ENCODE measurements at places on chromosomes 3 and 15.

- no peak for DNase-seq
Observed at GRCh38 chr3:130823241-130823884, 70.5 kb upstream of the ATP2C1 start.

- no peak for DNase-seq
Observed at GRCh38 chr3:106710596-106710995, 666.6 kb upstream of the CCDC54 start.

- no peak for DNase-seq
Observed at GRCh38 chr15:57500979-57501576, 90.6 kb upstream of the MYZAP start.

GRCh38 chr15:38878026-38878425 lies 313.4 kb upstream of the RASGRP1 start:
- DNase-seq, result no peak

DNA sequence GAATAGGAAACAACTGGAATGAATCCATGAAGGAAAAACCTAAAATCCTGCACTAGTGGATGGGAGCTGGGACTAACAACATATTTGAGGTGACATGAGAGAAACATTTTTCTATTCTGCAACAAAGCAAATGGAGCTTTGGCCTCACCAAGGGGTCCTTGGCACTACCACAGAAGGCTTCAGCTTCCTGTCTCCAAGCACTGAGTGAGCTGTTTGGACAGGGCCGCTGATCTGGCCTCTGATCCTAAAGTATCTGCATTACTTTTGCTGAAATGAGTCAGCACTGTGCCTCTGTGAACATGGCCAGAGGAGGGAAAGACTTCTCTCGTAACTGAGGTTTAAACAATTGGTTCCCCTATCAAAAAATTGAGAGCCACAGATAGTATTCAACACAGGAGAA lies 9.0 kb downstream of the ARPP21 start:
- no peak for DNase-seq

GRCh38 chr15:31606931-31607497 lies 280.4 kb downstream of the KLF13 start:
- DNase-seq, result no peak

GRCh38 chr3:102229062-102229655 lies 205.7 kb upstream of the ZPLD1 start:
- DNase-seq, result peak; percentile 65

- no peak for DNase-seq
Observed at GRCh38 chr3:177451864-177452830, 254.9 kb upstream of the TBL1XR1 start.

GRCh38 chr15:60161704-60162103 lies 157.6 kb downstream of the FOXB1 start:
- no peak for DNase-seq

- no peak for DNase-seq
Observed at GRCh38 chr3:80663426-80663825, 895.6 kb upstream of the ROBO1 start.

GRCh38 chr15:42233107-42233506 lies 25.0 kb upstream of the VPS39 start:
- DNase-seq, result no peak

GRCh38 chr3:194598771-194599557 lies 34.3 kb downstream of the TMEM44 start:
- DNase-seq, result no peak

GRCh38 chr3:121794264-121794983 lies 40.4 kb downstream of the IQCB1 start:
- DNase-seq, result no peak

Measured in stimulated activated CD8-positive, alpha-beta memory T cell treated with anti-CD3 and anti-CD28 coated beads, Interleukin-4, amount 100 ng/mL, for 4 hours (primary cell).